ENCODE measurements at places on chromosomes 1 and 21.

GRCh38 chr1:234972411-234973191 is 156.0 kb downstream of the TOMM20 start:
- no peak for DNase-seq

DNA sequence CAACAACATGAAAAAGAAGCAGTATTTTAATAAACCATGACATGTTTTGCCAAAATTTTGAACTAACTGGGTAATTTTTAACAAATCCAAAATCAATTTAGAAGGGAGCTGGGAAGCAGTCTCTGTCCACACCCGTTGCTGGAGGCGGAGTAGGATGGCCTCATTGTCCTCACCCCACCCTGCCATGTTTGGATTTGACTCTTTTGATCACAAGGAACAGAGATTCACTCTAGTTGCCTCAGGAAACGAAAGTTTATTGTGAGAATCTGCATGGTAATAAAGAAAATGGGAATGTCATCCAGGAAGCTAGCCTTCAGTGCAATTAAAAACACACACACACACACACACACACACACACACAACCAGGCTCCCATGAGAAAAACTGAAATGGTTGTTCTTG is 145.4 kb downstream of the SLC30A10 start:
- no peak for DNase-seq

GRCh38 chr1:184027826-184028695 is 9.5 kb downstream of the COLGALT2 start:
- no peak for DNase-seq

DNA sequence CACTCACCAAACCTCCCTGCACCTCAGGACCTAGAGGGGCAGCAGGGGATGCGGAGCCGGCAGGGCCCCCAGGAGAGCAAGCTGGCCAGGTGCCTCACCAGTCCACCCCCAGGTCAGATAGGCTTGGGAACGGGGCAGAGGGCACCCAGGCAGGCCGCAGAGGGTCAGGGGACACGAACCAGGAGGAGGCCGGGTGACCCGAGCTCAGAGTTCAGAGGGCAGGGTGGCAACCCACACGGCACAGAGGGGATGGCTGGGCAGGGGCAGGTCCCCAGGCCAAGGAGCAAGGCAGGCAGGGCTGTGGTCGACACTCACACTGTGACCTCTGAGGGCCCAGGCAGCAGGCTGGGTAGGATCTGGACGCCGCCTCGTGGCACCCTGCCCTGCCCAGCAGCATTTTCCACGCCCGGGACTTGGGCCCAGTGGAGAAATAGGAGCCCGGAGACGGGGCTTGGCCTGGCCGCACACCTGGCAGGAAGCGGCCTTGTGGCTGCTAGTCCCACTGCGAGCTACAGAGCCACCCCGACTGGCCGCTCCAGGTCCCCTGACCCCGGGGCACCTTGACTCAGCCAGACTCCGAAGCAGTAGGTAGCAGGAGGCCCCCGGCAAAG is 5.3 kb downstream of the DVL1 start:
- no peak for DNase-seq

GRCh38 chr1:168835176-168835575 is 106.2 kb upstream of the DPT start:
- no peak for DNase-seq

- no peak for DNase-seq
Measured at GRCh38 chr1:173409613-173410012, 67.5 kb upstream of the PRDX6 start.

GRCh38 chr1:87333692-87334347 is 5.1 kb downstream of the LMO4 start:
- no peak for DNase-seq

DNA sequence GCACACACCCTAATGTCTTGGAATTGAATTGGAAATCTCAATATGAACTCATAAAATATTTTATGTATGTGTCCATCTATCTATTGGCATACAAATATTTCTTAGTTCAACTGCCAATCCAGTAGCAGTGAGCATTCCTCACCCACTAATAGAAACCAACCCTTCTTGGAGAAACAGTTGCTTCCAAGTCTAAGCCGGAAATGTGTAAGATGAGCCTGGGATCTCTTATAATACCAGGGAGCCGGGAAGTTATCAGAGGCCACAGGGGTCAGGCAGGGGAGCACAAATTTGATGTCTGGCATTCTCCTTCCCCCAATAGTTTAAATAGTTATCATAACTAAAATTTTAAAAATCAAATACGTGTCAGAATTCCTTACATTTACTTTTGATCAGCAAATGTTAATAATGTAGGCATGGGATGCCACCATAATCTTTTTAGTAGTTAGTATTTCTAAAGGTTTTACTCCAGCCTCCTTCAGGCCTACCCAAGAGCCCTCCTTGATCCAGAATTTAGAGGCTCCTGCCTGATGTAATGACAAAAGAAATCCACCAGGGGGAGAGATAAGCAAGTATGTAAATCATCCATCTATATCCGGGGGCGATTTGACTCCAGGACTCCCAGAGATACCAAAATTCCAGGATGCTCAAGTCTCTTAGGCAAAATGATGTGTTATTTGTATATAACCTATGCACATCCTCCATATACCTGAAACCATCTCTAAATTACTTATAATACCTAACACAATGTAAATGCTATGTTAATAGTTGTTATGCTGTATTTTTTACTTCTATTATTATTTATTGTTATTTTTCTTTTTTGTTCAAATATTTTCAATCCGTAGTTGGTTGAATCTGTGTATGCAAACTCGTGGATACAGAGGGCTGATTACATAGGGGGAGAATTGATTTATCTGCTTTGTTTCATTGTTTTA is 218.7 kb upstream of the COA6 start:
- DNase-seq, result no peak

GRCh38 chr1:41675401-41675800 is 190.9 kb upstream of the EDN2 start:
- DNase-seq, result no peak

DNA sequence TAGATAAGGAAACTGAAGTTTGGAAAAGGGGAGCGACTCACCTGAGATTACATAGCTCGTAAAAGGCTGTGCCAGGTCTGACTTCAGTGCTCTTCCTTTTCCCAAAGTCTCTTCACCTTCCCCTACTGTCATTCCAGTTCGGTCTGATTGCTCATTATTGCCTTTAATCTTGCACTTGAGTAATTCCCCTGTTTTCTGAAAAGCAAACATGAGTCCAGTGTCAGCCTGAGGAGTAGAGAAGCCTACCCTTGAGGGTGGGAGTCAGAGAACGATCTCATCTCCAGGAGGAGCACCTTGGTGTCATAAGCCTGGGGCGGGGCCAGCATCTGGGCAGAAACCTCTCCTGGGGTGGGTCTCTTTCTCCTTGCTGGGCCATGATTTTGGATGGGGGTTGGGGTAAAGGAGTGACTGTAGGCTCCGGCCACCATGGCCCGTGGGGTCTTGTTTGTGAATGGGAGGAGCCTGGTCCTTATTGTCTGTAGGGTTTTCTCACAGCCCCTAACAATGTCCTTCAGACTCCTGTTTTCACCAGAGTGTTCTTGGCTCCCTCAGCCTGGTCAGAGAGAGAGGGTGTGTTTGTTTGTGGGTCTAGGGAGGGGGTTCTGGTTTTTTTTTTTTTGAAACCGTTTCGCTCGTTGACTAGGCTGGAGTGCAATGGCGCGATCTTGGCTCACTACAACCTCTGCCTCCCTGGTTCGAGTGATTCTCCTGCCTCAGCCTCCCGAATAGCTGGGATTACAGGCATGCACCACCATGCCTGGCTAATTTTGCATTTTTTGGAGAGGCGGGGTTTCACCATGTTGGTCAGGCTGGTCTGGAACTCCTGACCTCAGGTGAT is 6.0 kb downstream of the VANGL2 start:
- no peak for DNase-seq

DNA sequence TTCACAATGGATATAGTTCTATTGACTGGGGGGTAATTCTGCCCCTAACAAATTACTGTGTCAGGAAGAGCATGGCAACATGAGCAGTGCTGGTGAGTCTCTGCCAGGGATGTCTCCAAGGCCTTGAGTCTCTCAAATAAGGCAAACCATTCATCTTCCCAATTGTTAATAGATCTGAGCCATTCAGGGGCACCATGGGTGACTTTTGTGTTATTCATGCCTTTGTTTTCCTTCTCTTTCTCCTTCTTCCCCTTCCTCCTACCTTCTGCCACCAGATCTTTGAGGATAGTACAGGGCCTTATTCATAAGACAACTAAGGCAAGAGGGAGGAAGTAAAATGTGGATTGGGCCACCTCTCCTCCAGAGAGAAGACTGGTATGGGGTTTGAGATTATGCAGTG is at the start of gene RGSL1:
Gene RGSL1, plus strand, starts transcription at position 60 of the 400 bp plus-strand sequence. Its CDS starts 20 bp downstream, at position 80.
- DNase-seq, result no peak

- DNase-seq, result no peak
Measured at GRCh38 chr1:155186067-155186793, 12.6 kb downstream of the TRIM46 start.

All from activated T-helper 2 cell treated with anti-CD3 and anti-CD28 coated beads, Interferon-gamma antibody, Interleukin-2, Interleukin-4, amounts not matched to agents 10 μg/mL and 5 μg/mL and 100 μg/mL, durations not matched to agents 14 hours and 24 hours and 36 hours (primary cell).